ENCODE measurements at places on chromosomes 2 and 18.

DNA sequence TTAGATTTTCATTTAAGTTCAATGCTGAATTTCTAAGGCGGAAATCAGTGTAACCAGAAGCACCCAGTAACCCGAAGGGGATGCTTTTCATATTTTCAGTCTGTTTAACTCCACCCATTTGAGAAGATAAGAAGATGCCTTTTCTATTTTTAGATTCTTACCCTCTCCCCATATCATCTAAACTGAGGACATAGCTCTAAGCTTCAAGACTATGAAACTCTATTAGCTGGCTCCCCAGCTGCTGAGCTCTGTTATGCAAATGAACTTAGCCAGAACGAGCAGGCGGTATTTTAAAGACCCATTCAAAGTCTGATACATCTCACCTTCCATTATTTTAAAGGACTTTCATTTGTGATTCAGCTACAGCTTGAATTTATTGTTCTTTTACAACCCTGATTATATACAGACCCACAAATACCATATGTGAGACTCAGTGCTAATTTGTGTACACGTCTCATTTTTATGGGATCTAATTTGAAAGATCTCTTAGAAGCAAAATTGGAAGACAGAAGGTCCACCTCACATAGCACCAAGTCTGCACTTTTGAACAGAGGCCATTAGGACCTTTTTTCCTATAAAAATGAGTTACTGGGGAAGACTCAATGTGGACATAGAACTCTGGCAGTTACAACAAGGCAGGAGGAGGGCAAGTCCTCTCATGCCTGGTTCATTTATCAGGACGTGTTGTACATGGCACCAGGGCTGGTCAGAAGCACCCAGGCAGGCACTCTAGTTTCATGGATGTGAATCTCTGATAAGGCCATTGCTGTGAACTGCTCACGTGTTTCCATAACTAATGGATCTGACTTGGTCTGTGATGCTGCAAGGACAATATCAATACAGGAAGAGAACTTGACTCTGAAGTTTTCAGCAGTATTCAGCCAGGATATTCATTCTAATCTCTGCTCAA, 16.3 kb downstream of the CDC42EP3 start:
- peaks cover 89% of the 10 kb centered on the region for H3K4me1 ChIP-seq
- H3K27ac ChIP-seq, result peak overlapping the region; percentile 91
- H3K27me3 ChIP-seq, result no peaks in the 10 kb centered on the region
- DNase-seq, result no peak

DNA sequence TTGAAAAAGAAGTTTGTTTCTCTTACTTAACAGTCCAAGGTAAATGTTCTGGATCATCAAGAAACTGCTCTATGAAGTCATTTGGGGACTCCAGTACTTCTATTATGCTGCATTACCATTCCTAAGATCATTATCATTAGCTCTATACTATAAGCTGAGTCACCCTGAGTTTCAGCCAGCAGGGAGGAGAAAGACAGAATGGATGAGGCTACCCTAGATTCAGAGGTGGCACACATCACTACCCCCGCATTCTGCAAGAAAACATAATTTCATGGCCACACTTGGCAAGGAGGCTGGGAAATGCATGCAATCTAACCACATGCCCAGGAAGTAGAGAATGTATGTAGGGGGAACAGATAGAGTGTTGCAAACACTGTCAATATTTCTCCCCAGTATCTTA, 16.6 kb upstream of the LNPK start:
- H3K27ac ChIP-seq, result no peak overlapping the region
- H3K4me3 ChIP-seq, result no peak overlapping the region
- DNase-seq, result no peak
- no peaks in the 10 kb centered on the region for H3K36me3 ChIP-seq
- peaks cover 18% of the 10 kb centered on the region for H3K27me3 ChIP-seq

DNA sequence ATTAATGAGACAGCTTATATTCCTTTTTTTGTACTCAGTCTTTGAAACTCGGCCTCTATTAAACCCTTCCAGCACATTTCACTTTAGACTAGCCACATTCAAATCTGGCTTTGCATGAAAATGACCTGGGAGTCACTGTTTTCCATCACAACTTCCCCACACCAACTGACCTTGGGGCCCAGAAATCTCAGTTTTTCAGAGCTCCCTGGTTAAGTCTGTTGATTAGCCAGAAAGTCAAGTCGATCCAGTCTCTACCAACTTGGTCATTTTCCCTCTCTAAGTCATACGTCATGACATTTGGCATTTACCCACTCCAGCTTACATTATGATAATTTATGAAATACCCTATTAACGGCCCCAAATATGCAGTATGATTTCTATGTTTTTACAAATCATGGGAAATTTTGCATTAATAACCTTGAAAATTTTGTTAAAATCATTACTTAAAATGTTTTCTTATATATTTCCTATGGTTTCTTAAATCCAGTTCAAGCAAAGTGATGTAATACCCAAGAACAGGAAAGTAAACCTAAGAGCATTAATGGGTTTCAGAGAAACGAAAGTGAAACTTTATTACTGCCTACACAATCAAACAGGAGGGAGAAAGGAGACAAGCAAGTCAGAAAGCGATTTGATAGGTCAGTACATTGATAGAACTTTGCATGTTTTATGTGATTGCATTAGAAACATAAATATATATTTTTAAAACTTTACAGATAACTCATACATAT, 77.1 kb downstream of the SPATS2L start:
- H3K4me3 ChIP-seq, result peak overlapping the region; percentile 46
- DNase-seq, result no peak
- no peaks in the 10 kb centered on the region for H3K27me3 ChIP-seq
- H3K36me3 ChIP-seq, result peaks cover 6% of the 10 kb centered on the region
- H3K4me1 ChIP-seq, result peaks cover 46% of the 10 kb centered on the region

GRCh38 chr2:240401308-240401707, 34.2 kb upstream of the GPC1 start:
- DNase-seq, result no peak
- H3K4me1 ChIP-seq, result peaks cover 10% of the 10 kb centered on the region
- H3K4me3 ChIP-seq, result no peak overlapping the region
- H3K27ac ChIP-seq, result no peak overlapping the region

DNA sequence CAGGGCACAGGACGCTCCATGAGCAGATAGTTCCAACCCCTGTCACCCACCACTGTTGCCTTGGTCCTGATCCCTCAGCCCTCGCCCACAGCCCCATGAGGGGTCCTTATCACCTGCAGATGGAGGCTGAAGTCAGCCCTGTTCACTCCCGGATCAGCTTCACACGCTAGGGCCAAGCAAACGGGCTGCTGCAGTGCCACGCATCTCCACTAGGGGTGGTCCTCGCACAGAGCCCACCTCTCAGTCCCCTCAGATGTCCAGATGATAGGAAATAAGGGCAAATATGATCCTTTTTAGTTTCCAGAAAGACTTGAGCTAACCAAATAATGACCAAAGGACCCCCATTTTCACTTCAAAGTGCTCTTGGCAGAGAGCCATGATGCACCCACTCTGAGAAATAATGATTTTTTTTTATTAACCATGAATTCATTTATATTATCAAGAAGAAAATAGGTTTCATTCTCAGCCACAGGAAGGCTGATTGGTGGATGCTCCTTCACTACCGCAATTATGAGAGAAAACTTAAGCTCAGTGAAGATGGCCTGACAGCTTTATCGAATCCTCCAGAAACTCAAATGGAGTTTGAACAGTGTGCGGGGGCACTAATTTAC, 71.9 kb upstream of the KLHL29 start:
- H3K27me3 ChIP-seq, result peaks cover 39% of the 10 kb centered on the region
- H3K4me1 ChIP-seq, result no peaks in the 10 kb centered on the region
- DNase-seq, result no peak
- H3K36me3 ChIP-seq, result peaks cover 3% of the 10 kb centered on the region
- no peak overlapping the region for H3K4me3 ChIP-seq

All from chondrocyte (in vitro differentiated cells).